EH (cell line): ENCODE measurements at places on chromosomes 1 and 21.

GRCh38 chr1:220966881-220967611 lies 87.8 kb downstream of the HLX start:
- peak; percentile 93 for DNase-seq

GRCh38 chr21:23356905-23357304 lies 2250.4 kb downstream of the MRPL39 start:
- DNase-seq = no peak

GRCh38 chr1:200873671-200874397 lies 1.1 kb downstream of the GPR25 start:
- no peak for DNase-seq

DNA sequence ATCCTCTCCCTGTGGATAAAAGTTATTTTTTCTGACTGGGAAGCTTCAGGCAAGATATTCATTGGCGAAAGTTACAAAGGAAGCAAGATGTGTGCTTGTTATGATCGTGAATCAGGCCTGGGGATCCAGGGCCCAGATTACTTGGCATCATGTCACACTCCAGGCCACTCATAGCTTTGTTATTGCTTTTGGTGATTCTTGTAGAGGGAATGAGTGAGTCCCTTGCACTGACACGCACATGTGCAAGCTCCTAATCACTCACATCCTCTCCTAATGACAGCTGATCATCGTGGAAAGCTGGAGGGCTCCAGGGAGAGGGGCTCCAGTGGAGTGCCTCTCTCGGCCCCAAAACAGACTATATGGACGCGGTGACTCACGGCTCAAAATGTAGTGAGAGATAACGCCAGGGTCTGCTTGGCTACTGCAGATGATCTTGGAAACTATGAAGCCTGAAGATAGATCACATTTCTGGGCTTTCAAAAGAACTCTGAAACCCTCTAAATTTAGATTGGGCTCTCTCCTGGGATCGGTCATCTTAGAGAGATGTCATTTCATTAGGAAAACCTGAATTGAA lies 481.1 kb upstream of the USP24 start:
- peak; percentile 99 for DNase-seq

DNA sequence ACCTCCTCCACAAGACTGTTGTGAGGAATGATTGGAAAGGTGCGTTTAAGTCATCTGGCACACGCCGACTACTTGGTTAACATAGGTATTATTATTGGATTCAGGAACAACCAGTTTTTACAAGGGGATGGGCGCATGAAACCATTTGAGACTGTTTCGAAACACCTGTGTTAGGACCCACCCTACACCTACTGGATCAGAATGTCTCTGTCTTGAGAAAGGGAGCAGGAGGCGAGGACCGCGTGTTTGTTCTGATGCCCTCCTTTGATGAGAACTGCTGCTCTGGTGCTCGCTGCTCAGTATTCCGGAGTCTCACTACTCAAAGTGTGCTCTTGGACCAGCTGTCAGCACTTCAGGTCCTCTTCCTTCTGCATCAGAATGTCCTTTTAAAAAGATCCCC lies 7.3 kb downstream of the H6PD start:
- DNase-seq = no peak

- DNase-seq = no peak
Measured at GRCh38 chr1:245261786-245262185, 107.0 kb downstream of the KIF26B start.

- peak; percentile 51 for DNase-seq
Measured at GRCh38 chr1:81681601-81682266, 119.0 kb upstream of the ADGRL2 start.

DNA sequence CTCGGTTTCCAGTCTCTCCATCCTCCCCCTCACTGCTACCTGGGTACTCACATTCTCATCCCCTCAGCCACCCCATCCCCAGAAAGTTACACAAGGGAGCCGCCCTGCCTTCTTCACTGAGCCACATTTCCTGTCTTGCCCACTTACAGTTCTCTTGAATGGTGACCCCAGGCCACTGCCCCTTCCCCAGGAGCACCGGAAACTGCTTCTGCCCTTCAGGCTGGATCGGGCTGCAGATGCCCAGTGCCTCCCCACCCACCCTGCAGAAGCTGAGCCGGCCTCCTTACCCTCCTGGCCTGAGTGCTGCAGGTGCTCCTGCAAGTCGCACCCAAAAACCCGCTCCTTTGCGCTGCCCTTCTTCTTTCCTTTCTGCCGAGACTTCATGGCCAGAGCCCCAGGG lies 450 bp downstream of the ARHGAP30 start:
- DNase-seq = no peak

DNA sequence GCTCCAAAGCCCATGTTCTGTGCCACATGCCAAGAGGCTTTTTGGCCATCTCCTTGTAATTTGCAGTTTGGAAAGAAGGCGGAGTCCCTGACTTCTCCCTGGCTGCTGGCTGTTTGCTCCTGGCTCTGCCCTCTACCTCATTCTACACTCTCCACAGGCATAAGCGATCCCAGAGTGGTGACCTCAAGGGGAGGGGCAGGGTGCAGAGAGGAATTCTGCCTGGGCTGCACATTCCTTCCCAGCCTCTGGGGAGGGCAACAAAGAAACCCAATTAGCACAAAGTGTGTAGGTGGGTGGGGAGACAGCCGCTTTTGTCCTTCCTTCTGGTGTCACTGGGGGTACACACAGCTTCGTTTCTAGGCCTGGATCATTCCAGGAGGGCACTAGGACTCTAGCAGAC lies 95.3 kb downstream of the HIVEP3 start:
- DNase-seq = peak; percentile 50

DNA sequence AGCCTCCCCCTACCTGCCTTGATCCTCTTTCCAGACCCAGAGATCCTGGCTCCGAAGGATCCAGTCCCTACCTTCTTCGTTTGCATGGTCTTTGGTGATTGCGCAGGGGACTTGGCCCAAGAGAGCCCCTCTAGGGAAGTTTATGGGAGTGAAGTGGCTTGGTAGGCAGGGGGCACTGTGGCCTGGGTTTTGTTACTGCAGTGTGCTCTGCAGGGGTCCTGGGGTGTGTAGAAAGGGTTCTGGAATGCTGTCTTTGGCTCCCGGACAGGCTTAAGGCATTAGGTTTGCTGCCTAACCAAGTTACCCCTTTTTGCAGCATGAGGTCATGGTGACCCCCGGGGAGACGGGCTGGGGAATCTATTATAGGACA lies 3.8 kb downstream of the ATP8B2 start:
- DNase-seq = peak; percentile 71

GRCh38 chr1:245154429-245155271 lies at the start of gene KIF26B:
KIF26B (plus strand) TSS chr1:245154985; CDS start chr1:245155425, 440 bp downstream.
- peak; percentile 65 for DNase-seq

DNA sequence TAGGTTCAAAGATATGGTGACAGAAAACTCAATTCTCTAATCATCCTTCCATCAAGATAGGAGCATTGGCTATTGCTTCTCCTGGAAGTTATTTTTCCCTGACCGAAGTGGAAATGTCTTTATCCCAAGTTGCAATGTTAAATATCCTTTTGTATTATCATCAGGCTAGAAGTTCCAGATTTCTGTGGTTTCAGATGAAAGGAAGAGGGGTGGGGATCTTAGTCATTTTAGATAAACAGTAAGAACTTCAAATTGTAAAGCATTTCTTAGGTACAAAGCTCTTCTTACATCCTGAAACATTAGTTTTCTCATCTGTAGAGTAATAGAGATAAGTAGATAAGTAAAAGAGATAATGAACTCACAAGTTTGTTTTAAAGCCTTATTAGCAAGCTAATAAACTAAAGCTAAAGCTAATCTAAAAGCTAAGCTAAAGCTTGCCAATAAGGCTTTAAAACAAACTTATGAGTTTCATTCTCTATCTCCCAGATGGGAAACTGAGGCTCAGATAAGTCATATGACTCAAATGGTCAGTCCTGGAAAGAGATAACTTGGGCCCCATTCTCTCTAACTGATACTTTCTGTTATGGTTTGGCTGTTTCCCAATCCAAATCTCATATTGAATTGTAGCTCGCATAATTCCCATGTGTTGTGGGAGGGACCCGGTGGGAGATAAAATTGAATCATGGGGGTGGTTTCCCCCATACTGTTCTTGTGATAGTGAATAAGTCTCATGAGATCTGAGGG lies 99.2 kb upstream of the KCNK2 start:
- DNase-seq = peak; percentile 64

- DNase-seq = no peak
Measured at GRCh38 chr1:42817976-42818375, 779 bp upstream of the SVBP start.

- DNase-seq = no peak
Measured at GRCh38 chr1:153292185-153292584, 20.6 kb downstream of the PGLYRP3 start.

GRCh38 chr1:92118826-92119225 lies 38.7 kb downstream of the BTBD8 start:
- no peak for DNase-seq

GRCh38 chr1:31296486-31297276 lies at the start of the genes SNRNP40 and ZCCHC17:
SNRNP40 (minus strand) TSS chr1:31296788; CDS start chr1:31296751, 37 bp downstream.
ZCCHC17 (plus strand) TSS chr1:31297032; CDS start chr1:31310099, 13,067 bp downstream.
- DNase-seq = peak; percentile 100

DNA sequence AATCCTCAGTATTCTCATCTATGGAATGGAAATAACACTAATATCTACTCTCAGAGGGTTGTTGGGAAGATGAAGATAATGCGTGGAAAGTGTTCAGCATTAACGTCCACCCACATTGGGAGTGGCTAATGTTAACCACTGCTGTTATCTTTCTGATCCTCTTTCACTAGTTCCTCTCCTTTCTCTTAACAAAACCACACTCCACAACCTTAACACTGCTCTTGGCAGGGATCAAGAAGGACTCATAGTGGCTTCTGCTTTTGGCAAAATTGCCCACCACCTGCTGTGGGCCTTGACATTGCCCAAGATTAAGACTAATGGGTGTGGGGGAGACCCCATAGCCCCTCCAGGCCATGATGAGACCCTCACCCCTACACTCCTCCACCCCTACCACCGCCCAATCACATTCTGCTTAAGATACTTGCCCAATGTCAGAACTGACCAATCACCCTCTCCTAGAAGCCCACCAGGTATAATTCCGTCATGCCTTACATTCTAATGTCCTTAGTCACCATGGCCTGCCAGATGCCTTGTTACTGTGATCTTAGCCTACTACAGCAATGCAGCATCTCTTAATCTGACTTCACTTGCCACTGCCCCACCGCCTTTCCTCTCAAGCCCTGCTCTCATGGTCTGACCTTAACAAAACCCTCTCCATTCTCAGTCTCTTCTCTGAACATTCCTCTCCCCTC lies 27.1 kb downstream of the DHCR24 start:
- peak; percentile 44 for DNase-seq
